Central memory CD4-positive, alpha-beta T cell (primary cell): ENCODE measurements at places on chromosomes 2 and 18.
A peak's percentile ranks its signal among the peaks of the same experiment; 100 is the strongest.

DNA sequence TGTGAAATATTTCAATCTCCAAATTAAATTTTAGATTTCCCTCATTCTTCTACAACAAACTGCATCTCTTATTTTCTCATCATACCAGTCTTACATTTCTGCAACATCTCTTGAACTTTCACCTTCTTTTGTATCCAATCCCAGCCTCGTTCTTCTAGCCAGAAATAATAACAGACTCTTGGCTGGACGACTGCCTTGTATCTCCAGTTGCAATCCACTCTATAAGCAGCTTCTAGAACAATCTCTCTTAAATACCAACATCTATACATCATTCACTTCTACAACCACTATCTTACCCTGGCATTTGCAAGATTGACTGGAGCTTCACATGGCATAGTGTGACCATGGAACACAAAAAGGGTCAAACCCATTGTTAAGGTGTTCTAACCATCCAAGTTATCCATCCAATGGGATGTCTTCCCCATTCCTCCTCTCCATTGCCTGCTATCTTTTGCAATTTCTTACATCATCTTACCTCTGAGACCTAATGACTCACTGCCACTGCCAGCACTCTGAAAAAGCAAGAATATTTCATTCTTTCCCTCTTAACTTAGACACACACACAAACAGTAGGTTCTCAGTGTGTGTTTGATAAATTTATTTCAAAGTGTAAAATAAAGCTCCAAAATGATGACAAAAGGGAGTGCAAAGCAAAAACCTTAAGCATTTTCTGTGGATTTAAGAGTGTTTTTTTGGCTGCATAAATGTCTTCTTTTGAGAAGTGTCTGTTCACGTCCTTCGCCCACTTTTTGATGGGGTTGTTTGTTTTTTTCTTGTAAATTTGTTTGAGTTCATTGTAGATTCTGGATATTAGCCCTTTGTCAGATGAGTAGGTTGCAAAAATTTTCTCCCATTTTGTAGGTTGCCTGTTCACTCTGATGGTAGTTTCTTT lies 145.6 kb downstream of the METTL4 start:
- DNase-seq, result no peak

GRCh38 chr2:18125303-18125702 lies 246.8 kb downstream of the KCNS3 start:
- no peak for DNase-seq

- no peak for DNase-seq
Observed at GRCh38 chr2:69134306-69134945, 121.4 kb downstream of the ANTXR1 start.

DNA sequence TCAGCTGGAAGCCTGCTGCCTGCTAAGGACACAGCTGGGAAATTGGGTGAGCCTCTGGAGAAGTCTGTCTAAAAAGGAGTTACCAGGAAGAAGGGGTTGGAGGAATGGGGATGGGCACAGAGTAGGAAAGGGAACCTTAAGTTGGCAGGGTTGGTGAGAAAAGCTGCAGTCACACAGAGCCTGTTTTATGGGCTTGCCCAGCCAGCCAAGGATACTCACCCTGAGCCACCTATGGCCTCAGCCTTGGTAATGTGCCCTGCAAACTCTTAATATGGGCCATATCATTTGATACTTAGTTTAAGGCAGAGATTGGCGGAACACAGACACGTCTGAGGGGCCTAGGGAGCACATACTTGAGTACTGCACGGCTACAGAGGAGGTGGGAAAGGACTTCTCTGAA lies 418.3 kb upstream of the RAB12 start:
- DNase-seq, result no peak

- DNase-seq, result peak; percentile 5
Observed at GRCh38 chr2:105546628-105546974, 147.8 kb upstream of the FHL2 start.

- DNase-seq, result no peak
Observed at GRCh38 chr18:398935-399630, 101.4 kb downstream of the COLEC12 start.

DNA sequence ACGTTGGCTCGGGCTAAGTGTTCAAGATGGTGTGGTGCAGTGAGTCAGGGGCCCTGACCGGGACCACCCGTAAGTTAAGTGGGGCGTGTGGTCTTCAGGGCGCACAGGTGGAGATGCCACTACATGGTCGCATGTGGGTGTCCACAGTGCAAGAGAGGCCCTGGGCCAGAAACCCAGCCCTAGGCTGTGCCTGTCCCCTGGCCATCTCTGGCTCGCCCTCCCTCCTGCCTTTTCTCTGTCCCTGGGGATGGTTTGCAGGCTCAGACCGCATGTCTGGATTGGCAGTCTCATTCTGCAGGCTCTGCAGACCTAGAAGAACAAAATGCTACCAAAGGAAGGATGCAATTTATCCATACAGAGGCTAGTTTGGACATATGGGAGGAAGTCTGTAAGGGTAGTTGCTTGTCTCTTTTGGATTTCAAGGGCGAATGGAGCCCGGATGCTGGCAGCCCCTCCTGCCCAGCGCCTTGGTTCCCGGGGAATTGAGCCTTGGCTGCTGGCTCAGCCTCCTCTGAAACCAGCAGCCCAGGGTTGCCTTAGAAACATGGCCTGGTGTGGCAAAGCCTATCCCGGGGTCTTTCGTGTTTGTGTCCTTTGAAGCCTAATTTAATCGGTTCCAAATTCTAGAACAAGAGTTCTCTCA lies 417.5 kb upstream of the HS6ST1 start:
- DNase-seq, result no peak

GRCh38 chr2:204072443-204073324 lies 136.1 kb downstream of the ICOS start:
- DNase-seq, result peak; percentile 31

GRCh38 chr2:159545085-159545484 lies 71.3 kb downstream of the BAZ2B start:
- DNase-seq, result no peak

GRCh38 chr2:5230855-5231254 lies 461.3 kb upstream of the SOX11 start:
- DNase-seq, result no peak

- no peak for DNase-seq
Observed at GRCh38 chr2:118875318-118875717, 27.9 kb upstream of the EN1 start.

DNA sequence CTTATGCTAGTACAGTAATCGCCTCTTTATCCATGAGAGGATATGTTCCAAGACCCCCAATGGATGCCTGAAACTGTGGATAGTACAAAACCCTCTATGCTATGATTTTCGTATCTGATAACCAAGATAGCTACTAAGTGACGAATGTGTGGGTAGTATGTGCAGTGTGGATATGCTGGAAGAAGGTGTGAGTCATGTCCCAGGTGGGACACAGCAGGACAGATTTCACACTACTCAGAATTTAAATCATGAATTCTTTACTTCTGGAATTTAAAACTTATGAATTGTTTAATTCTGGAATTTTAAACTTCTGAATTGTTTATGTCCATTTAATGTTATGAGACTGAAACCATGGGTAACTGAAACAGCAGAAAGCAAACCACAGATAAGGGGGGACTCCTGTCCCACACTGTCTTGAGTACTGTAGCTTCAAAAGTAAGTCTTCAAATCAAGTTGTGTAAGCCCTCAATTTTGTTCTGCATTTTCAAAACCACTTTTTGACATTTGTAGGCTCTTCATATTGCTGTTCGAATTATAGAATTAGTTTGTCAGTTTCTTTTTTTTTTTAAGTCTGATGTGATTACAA lies 116.0 kb downstream of the LTBP1 start:
- DNase-seq, result no peak

DNA sequence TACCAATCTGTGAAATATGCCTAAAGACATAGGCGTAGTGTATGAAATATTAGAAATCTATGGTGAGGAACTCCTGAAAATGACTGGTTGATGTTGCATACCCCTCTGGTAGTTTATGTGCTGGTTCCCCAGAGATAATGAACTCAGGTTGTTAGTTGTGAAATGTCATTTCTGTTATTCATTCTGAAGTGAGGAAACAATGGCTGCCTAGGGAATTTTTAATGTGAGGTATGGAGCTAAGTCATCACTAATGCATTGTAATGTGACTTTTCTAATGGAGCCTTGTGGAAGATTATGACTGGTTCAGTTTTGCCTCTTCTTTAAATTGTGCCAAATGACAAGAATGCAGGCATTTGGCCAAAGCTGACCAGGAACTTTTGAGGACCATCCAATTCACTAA lies 61.6 kb upstream of the RAB27B start:
- DNase-seq, result no peak

GRCh38 chr2:128084757-128085156 lies 6.2 kb upstream of the UGGT1 start:
- no peak for DNase-seq

- DNase-seq, result no peak
Observed at GRCh38 chr18:55588111-55588869, at the start of gene TCF4. TCF4 (minus strand) TSS chr18:55588192; CDS start chr18:55587116, 1,076 bp downstream.

- no peak for DNase-seq
Observed at GRCh38 chr2:216649574-216649973, 16.4 kb downstream of the IGFBP2 start.

- DNase-seq, result no peak
Observed at GRCh38 chr2:219681694-219682300, 54.4 kb downstream of the SLC4A3 start.

- no peak for DNase-seq
Observed at GRCh38 chr2:36819095-36819711, 122.7 kb downstream of the VIT start.

GRCh38 chr2:141554810-141555209 lies 576.0 kb downstream of the LRP1B start:
- DNase-seq, result no peak

- DNase-seq, result no peak
Observed at GRCh38 chr18:63099091-63099840, 220.3 kb downstream of the BCL2 start.

- no peak for DNase-seq
Observed at GRCh38 chr18:36381075-36381474, 83.6 kb downstream of the FHOD3 start.

DNA sequence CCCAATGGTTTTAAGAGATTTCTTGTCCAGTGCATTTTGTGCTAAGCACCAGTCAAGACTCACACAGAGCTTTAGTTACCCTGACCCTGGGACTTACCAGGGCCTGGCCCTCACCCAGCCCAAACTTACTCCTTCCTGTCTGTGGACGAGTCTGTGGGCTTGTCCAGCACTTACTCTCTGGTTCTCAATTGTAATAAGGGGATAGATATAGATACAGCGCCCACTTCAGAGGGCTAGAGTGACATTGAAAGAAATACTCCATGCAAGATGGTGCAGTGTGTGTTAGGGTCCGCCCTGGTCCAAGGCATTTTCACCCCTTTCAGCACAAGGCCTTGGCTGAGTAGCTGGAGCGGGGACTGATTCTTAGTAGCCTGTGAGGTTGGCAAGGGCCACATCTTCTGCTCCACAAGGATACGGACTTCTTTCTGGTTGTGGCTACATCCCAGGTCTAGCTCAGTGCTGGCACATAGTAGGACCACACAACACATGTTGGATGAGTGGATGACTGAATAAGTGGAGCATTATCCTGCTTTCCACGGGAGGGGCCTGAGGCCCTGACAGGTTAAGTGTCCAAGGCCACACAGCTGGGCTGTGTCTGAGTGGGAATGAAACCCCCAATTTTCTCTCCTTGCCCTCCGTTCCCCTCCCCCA lies 3.8 kb upstream of the ARID5A start:
- no peak for DNase-seq

DNA sequence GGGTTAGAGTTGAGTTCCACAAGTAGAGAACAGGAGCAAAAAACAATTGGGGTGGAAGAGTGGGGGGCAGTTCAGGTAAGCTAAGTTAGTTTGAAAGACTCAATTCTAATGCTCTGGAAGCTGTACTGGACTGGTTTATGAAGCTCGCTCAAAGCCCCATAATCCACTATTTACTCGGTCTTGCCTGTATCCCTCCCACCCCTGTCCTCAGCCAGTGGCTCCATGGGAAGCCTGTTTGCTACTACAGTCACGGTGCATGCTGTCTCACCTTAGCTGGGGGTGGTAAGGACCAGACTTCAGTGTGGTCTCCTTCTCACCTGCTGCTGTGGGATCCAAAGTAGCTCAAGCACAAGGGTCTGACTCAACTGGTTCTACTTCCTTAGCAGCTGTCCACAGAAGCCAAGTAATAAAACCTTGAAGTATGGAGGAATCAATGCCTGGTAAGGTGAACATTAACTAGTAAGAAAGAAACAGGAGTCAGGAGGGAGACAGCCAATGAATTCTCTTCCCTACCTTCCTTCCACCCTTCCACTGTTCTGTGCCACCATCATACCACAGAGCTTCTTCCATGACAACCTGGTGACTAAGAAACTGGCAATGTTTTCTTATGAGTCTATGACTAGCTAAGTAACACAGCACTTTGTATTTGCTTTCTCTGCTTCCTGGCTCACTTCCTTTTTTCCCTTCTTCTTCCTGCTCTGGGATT lies 230.8 kb downstream of the SRBD1 start:
- no peak for DNase-seq

DNA sequence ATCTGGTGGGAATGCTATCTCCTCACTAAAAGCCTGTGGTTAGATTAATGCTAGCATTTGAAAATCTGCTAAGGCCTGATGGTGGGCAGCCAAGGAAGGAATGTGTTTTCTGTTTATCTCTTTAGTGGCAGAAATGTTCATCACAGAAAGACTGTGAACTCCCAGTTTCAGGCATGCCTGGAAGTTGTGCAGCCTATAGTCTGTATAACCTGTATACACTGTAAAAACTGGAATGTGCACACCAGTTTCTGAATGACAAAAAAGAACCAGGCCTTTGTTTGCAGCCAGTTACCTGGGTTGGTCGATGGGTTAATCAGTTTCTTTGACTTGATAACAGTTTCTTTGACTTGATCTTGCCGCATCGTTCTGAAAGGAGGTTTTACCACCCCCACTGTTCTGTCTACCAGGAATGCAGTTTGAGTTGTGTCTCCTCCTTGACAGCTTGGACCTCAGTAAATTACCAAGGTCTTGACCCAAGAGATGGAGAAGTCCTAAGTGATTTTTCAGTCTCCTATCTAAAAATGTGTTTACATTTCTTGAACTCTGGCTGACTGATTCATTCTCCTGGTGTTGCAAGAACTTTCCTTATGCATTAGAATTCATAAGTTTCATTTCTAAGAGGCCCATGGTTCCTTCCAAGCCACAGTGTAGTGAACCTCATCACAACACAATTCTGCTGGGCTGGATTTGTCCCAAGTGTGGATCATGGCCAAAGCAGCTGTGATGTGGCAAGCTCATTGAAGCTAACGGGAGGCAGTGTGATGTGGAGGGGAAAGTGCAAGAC lies 62.2 kb downstream of the KIAA2012 start:
- DNase-seq, result no peak

DNA sequence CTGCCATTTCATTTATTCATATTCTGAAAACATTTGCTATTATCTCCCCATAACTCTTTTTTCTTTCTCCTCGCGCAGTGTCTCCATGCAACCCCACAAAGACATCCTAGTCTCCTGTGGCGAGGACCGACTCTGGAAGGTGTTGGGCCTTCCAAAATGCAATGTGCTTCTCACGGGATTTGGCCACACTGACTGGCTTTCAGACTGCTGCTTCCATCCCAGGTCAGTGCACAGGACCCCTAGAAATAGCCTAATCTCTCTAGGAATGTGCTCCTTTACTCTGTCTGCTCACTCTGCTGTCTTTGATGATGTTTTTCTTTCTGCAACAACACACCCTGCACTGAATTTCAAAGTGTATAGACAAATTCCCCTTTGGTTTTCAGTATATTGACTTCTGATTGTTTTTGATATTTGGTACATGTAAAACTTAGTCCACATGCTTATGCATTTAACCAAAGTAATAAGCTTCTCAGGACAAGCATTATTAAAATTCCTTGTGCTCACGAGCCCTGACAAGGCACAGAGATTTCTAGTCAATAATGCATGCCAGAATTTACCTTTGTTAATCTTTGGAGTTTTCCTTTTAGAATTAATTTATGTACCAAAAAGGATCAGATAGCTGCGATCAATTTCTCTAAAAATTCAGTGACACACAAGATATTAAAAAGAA lies 548.3 kb upstream of the VWC2L start:
- DNase-seq, result no peak

GRCh38 chr18:45837283-45838070 lies 12.0 kb downstream of the SIGLEC15 start:
- DNase-seq, result peak; percentile 8
